Activated CD4-positive, alpha-beta T cell treated with anti-CD3 and anti-CD28 coated beads for 1 hour (primary cell): ENCODE measurements at places on chromosomes 3 and 15.

GRCh38 chr15:64687172-64687571 lies 88.2 kb downstream of the RBPMS2 start:
- no peak for DNase-seq

DNA sequence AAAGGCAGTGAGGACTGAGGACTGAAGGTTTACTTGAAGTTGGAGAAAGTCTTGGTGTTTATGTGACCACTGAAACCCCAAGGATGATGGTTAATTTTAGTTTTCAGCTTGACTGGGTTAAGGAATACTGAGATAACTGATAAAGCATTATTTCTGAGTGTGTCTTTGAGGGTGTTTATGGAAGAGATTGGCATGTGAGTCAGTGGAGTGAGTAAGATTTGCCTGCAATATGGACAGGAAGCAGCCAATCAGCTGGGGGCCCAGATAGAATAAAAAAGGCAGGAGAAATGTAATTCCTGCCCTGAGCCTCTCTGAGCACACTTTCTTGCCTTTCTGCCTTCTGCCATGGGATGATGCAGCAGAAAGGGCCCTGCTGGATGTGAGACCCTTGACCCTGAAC lies 92.4 kb downstream of the KBTBD8 start:
- DNase-seq, result no peak

- no peak for DNase-seq
Observed at GRCh38 chr15:89081878-89082277, 6.4 kb upstream of the ABHD2 start.

DNA sequence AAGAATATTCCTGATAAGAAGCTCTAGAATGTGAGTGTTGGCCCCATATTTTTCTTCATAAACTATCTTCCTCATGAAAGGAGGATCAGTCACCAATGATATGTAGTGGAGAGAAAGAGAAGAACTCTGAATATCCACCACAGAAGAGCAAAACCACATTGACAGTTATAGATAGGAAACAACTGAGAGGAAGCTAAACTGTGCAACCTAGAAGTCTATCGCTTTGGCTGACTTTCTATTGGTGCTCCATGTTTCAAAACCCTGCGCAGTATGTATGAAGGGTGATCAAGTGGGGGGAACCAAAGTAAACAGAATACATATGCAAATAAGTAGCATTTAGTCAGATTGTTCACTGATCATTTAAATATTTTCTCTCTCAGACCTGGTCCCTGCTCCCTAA lies 41.0 kb upstream of the ZNF280D start:
- DNase-seq, result no peak

- no peak for DNase-seq
Observed at GRCh38 chr15:92616621-92617548, 38.7 kb downstream of the FAM174B start.

DNA sequence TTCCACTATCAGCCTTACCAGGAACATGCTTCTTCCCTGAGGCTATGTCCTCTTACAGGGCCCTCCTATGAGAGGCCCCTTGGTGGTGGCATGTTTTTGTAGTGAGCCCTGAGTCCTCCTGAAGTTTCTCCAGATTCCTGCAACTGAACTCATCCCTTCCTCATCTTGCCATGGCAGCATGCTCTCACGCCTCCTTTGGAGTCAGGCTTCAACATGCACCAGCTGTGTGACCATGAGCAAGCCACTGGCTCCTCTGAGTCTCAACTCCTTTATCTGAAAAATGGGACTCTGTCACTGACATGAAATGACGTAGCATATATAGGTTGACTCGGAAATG lies 216.3 kb upstream of the TLE3 start:
- no peak for DNase-seq

DNA sequence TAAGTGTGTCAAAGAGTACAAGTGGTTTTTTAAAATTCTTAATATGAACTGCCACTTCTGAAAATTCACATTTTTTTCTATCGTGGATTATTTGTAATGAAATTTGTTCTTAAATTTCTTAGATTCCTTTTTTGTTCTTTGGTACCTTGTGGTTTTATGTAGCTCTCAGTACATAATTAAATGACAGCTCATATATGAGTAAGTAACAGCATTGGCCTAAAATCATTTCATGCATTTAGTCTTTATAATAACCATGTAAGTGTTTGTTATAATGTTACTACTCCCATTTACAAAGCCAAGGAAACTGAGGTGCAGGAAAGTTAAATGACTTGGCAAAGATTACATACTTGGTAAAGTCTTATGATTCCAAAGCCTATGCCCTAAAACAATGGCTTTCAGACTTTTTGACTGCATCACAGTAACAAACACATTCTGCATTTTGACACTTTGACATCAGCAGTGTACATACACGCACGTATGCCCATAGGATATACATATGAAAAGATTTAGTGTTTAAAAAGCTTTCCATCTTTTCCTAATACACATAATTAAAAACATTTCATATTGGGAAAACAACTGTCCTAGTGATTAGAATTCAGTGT lies 14.9 kb downstream of the SPRED1 start:
- DNase-seq, result no peak

DNA sequence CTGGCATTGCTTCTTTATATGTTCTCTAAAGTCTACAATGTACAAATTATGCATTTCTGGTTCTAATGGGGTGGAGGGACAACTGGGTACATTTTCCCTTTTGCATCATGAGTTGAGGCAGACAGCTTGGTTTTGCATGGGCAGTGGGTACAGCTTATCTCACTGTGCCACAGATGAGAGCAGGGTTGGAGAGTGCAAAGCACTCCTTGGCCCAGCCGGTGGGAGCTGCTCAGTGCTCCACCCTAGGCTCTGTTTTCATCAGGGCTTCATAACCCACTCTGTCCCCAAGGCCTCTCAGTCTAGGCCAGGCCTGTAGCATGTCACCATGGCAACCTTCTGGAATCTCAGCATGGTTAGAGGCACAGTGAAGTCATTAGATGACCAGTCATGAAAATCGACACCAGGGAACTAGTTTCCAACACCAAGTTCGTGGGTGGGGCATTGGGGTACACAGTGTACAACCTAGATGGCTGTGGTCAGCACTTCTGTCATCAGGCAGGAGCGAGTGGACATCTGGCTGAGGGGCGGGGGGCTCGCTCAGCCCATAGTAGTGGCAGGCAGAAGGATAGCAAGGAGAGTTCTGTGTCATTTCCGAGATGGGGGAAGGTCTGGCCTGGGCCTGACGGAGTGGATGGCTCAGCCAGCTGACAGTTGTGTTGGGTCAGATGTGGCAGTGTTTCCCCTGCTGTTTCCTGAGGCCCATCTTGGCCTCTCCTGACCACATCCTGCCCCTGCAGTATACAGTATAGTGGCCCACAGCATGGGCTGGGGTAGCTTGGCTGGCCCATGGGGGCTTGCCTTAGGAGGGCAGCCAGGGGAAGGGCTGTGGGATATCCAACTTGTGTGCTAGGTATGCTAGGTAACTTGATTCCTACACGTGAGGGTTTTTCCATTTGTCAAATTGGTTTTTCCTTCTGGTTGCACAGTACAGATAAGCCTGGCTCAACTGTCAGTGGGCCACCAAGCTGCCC lies 75.7 kb upstream of the PRR23C start:
- DNase-seq, result no peak

DNA sequence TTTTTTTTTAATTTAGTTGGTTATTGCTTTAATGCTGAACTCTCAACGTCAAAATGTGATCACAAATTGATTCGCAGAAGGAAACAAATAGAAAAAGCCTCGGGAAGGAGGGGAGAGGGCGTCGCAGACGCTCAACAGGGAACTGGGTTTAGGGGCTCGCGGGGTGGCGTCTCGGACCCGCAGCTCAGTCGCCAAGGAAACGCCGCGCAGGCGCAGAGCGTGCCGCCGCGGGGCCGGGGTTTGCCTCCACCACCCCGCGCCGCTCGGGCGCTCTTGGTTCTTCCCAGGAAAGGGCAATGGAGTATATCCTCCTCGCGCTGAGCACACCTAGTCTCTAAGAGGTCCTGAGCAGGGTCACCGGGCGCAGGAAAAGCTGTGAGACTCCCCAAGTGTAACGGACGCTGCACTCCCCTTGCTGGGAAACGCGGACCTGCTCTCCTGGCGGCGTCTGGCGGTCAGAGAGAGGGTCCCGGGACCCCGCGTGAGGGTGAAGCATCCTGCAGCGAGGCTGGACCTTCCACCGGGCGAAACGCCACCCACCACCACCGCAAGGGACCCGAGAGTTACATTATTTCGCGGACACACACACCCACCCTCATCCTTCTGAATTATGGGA lies 753 bp downstream of the PLCH1 start:
- DNase-seq, result peak; percentile 16

DNA sequence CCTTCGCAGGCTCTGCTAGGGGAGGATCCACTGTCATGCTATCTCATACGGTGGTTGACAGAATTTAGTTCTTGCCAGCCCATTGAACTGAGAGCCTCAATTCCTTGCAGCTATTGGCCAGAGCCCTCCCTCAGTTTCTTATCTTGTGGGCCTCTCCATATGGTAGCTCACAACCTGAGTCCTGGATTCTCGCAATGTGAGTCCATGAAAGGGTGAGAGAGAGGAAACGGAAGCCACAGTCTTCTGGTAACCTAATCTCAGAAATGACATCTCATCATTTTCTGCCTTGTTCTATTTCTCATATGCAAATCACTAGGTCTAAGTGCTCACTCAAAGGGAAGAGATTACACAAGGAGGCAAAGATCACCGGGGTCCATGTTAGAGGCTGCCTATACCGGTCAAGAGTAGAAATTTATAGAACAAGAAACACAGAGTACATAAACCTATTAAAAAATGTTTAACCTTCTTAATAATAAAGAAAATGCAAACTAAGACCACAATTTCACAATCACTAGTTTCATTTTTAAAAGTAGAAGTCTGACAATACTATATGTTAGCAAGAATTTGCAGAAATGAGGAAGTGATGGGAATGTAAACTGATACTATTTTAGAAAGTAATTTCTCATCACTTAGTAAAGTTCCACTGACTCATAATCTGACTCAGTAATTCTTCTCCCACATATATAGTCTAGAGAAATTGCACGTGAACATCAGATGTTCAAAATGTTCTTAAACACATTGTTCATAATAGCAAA lies 378.4 kb upstream of the AGTR1 start:
- DNase-seq, result no peak

- no peak for DNase-seq
Observed at GRCh38 chr3:48344867-48345507, 11.5 kb upstream of the SPINK8 start.

DNA sequence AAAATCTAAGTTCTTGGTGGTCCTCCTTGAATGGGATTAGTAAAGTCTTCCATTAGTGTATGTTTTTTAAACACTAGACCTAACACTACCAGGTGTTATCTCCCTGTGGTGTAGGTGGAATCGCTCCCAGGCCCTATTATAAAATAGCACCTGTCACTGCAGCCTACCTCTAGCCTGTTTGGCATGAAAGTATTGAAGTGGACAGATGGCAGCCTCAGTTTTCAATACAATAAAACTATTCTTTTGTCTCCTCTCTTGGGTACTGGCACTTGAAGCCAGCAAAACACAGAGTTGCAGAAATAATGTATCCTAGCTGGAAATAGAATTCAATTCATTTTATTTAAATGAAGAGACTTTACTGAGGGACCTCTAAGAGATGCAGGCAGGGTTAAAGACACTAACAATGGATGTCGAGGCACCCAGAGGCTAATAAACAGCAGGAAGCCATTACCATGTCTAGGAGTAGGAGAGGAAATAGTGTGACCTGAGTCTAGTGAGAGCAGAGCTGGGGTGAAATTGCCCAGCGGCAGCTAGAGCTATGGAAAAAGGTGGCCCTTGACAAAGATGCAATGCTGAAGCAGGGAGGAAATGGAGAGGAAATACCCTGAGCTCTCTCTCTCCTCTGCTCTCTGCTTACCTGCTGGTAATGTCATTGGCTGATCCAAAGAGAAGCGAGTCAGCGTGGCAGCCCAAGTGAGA lies 49.1 kb upstream of the TMEM158 start:
- no peak for DNase-seq

- peak; percentile 36 for DNase-seq
Observed at GRCh38 chr3:108125550-108126071, 34.8 kb upstream of the CD47 start.

DNA sequence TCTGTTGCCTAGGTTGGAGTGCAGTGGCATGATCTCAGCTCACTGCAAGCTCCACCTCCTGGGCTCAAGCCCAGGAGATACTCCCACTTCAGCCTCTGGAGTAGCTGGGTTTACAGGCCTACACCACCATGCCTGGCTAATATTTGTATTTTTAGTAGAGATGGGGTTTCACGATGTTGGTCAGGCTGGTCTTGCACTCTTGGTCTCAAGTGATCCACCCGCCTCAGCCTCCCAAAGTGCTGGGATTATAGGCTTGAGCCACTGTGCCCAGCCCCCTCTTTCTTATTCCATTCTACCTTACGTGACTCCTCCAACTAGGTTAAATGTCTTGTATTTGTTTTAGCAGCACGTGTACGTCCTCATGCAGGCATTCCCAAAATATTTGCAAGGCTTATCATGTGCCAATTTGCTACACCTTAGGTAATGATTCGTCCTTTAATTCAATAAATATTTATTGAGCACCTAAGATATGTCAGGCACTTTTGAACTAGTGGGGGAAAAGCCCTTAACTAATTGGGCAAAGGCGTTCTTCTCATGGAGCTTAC lies 14.9 kb upstream of the MAGI1 start:
- DNase-seq, result no peak

DNA sequence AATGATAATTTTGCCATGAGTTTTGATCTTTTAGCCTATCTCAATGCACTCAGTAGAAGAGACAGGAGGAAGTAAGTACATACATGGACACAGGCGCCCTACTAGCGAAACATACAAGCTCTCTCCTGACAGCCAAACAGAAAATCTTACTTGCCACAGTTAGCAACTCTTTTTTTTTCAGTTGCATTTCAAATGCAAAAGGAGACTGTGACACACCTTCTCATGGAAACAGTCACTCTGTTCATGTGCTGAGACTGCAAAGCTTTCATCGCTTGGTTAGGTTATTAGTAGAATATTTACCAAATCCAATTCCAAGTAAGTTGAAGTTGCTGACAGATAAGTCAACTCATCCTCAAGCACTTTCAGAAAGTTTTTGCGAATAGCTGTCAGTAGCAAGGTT lies 223.3 kb downstream of the FOXP1 start:
- no peak for DNase-seq

GRCh38 chr3:183264268-183264667 lies 11.2 kb downstream of the B3GNT5 start:
- DNase-seq, result no peak

DNA sequence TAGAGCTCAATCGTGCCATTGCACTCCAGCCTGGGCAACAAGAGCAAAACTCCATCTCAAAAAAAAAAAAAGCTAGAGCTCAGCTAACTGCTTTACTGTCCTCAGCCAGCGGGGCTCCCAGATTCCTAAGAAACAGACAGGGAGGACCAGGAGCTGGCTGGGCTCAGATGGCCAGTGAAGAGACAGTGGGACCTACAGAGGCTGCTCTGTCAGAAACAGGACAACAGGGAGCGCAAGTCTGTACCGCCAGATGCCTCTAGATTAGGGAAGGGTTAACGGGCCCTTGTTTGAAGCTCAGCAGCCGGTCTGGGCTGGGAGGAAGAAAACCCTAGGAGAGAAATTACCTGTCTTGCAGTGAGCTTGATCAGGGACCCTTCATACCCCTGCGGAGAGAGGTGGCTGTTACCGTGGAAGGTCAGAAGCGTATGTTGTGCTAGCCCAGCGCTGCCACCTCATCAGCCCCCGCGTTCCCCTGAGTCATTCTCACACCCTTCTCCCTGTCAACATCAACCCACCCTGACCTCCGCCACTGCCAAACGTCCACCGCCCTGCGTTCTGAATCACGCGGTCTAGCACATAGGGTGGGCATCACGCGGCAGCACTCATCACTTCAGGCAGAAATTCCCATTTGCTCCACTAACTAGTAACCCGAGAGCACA lies 25.3 kb downstream of the RBPMS2 start:
- DNase-seq, result no peak
